ENCODE measurements at places on chromosomes 12 and 14.
A peak's percentile ranks its signal among the peaks of the same experiment; 100 is the strongest.

DNA sequence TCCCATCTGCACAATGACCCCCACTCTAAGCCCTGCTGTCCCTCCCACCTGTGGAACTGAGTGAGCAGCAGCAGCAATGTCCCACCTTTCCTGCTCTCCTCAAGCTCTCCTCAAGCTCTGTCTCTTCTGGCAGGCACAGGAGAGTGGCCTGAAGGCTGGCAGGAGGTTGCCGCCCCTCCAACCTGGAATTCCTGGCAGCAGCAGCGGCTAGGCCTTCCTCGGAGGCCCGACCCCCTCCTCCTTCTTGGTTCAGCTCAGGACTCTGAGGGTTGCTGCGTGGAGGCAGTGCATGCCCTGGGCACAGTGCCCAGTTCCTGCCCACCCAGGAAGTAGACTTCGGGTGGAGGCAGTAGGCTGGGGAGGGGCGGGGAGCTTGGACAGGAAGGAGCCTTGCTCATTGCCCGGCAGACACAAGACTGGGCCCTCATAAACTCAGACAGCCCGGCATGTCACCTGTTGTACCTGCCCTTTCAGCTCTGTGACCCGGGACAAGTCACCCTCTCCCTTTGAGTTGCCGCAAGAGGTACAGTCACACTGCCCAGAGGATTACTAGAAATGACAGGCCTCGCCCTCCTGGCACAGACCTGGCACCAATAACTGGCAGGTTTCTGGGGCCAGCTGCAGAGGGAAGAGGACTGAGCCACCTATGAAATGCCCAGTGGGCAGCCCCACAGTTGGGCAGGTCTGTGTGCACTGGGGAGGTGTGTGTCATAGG is 2.1 kb upstream of the SERPINA1 start:
- no peak for DNase-seq

DNA sequence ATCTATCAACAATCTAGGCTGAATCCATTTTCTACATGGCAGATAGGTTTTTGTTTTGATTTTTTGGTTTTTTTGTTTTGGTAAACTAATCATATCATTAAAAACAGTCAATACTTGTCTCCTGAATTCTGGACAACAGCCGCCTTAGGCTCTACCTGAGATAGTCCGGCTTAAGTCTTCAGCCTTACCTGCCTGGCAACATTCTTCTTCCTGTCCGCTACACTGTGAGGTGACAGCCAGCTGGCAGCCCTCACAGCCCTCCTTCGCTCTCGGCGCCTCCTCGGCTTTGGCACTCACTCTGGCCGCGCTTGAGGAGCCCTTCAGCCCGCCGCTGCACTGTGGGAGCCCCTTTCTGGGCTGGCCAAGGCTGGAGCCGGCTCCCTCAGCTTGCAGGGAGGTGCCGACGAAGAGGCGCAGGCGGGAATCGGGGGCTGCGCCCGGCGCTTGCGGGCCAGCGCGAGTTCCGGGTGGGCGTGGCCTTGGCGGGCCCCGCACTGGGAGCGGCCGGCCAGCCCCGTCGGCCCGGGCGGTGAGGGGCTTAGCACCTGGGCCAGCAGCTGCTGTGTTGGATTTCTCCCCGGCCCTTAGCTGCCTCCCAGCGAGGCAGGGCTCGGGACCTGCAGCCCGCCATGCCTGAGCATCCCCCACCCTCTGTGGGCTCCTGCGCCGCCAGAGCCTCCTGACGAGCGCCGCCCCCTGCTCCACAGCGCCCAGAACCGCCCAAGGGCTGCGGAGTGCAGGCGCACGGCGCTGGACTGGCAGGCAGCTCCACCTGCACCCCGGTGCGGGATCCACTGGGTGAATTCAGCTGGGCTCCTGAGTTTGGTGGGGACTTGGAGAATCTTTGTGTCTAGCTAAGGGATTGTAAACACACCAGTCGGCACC is 49.0 kb downstream of the MDGA2 start:
- no peak for DNase-seq

DNA sequence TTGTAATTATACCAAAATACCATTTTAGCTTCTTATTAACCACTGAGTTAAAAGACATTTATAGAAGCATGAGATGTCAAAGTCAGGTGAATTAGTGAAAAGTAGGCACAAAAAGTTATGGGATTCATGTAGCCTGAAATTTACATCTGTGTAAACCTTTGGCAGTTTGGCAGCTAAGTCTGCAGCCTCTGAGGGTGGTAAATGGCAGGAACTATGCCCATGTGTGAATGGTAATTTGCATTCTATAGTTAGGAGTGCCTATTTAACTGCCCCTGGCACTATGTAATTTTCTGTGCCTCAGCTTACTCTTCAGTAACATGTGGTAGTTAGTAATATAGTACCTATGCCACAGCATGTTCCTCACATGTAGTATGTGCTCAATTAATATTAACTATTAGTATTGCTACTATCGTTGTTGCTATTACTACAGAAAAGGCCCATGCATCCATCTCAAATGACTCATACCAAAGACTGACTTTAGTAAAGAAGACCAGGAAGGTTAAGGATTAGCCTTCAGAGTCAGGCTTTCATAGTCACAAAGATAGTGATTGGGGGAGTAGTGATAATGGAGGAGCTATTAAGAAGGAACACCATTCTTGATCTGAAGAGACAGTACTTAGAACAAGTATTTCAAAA is 258.7 kb upstream of the BTG1 start:
- no peak for DNase-seq

- DNase-seq = no peak
Measured at GRCh38 chr12:89960607-89961394, 252.2 kb upstream of the ATP2B1 start.

DNA sequence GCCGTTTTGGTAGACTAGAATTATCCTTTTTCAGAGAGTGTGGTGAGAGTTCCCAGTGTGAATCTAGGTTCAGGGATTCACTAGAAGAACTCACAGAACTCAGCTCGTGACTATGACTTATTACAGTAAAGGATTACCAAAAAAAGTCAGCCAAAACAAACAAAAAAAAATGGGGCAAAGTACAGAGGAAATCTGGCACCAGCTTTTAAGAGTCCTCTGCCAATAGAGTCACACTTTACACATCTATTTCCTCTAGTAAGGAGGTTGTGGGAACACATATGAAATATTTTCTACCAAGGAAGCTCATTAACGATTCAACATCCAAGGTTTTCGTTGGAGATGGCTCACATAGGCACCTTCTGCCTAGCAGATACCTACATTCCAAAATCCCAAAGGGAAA is 28.2 kb downstream of the TSPAN19 start:
- no peak for DNase-seq

DNA sequence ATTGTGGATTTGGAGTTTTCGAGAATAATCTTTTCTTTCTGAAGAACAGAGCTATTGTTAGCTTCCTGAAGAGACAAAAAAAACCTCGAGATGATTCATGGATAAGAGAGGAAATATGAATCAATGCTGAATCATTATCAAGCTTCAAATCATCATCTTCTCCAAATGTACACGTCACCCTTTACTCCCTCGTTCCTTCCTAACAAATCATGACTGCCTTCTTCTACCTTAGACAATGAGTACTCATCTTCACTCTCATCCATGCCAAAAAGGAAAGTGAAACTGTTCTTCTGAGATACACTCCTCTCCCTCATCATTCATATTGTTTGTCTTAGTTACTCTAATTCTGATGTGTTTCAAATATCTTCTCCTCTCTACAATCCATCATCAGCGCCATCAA is 1115.8 kb upstream of the ATXN7L3B start:
- DNase-seq = no peak

DNA sequence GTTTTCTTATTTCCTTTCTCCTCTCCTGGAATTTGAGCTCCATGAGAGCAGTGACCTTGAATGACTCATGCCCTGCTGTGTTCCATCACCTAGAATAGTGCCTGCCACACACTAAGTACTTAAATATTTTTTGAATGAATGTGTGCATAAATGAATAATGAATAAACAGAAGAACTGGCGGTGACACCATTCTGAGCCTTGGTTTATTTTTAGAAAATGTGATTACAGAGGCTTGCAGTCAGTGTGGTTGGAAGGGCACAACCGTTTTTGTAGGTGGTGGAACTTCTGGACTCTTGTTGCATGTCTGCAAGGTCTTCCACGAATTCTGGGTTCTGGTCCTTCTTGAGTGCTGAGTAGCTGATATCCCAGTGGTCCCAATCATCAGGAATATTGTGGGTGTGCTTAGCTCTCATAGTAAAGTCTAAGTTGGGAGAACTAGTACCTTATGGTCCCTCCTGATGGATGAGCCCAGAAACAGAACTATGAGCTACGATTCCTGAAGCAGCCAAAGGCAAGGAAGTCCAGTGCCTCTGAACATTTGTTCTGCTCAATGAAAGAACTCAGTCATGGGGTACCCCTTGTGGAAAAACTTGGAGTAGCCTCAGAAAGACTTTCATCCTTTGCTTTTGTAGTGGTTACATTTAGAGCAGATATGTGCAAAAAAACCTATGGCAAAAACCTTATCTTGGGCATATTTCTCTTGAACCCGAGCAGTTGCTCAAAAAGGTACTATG is 28.8 kb upstream of the BHLHE41 start:
- no peak for DNase-seq

- peak; percentile 69 for DNase-seq
Measured at GRCh38 chr14:49853572-49854375, 1.2 kb upstream of the NEMF start.

- no peak for DNase-seq
Measured at GRCh38 chr12:39375206-39375808, 67.6 kb downstream of the KIF21A start.

GRCh38 chr14:67251573-67252226 is 10.5 kb downstream of the PALS1 start:
- no peak for DNase-seq

- DNase-seq = no peak
Measured at GRCh38 chr14:22434901-22435550, 154.0 kb downstream of the DAD1 start.

- DNase-seq = no peak
Measured at GRCh38 chr14:22552827-22553076, 36.3 kb downstream of the DAD1 start.

GRCh38 chr12:66674495-66675122 is 4.3 kb downstream of the GRIP1 start:
- no peak for DNase-seq

GRCh38 chr12:7433276-7433822 is 10.6 kb downstream of the CD163L1 start:
- DNase-seq = no peak

DNA sequence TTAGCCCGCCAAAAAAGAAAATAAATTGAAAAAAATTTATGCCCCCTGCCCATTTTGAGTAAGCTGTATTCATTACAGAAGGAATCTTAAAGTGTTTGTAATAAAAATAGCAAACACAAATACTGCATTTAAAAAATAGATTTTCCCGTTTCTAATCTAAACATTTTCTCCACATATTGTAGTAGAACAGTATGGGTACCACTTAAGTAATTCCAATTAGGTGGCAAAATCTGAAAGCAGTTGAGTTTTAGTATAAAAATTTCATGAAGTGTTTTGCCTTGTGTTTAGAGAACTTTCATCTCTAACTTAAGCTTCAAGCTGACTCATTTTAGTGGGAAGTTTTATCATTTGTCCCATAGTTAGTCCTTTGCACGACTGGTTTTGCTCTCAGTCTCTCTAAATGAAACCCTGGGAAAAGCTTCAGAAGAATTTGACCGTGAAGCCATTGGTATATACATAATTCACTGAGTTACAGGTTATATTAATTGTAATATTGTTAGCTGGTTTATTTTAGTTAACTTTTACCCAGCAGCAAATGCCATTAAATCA is 214.6 kb downstream of the ERC1 start:
- no peak for DNase-seq

DNA sequence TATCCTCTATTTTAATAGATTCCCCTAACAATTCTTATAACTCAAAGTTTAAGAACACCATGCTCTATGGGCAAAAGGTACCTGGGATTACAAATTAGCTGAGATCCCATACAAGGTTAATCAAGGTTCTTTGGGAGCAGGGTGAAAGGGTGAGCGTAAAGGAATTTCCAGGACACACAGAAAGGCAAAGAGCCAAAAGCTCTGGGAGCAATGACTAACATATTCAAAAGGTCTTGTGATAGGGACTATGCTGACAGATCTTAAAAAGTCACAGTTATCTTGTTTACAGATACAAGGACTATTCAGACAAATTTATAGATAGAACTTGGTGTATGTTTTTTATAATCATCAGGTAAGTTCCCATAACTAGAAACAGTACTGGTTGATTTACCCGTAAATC is 19.5 kb upstream of the PPFIBP1 start:
- DNase-seq = no peak

DNA sequence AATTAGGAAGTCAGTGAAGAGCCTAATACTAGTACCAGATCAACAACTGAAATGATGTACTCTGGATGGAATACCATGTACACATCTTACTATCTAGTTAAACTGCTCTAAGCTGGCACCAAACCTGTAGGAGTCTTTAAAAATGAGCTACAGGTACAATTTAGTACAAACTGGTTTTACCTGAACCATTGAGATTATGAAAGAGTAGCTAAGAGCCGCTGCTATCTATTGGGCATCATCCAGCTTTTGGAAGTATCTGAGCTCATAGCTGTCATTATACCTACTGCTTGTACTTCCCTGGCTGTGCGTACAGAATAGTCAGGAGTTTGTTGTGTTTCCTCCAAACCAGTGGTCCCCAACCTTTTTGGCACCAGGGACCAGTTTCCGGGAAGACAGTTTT is 12.4 kb downstream of the TBC1D30 start:
- DNase-seq = no peak

DNA sequence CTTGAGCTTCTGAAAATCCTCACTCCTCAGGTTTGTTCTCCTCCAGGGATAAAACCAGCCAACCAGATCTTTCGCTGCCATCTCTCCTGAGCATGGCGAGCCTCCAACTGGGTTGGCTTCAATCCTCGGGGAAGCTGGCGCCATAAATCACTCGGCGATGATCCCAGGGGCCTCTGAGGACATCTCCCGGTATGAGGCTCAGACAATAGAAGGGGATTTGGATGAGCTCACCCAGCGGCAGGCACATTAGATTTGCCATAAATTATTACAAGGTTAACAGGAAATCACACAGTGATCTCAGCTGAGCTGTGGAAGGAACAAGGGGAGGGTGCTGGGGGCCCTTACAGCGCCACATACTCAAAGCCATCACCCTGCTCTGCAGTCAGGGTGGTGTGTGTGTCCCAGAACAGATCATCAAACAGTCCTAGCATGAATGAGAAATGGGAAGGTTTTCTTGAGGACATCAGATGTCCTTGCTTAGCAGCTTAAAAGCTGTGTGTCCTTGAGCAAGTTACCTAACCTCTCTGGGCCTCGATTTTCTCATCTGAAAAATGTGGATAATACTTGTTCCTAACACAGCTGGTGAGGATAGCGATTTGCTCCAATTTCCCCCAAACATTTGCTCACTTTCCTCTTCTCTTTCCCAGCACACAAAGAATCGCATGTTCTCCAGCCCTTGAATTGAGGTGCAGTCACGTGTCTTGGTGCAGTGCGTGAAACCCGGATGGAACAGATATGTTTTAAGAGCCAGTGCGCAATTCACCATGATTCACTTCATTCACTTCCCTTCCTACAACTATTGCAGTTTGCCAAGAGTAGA is 142.8 kb downstream of the SCARB1 start:
- no peak for DNase-seq

Data from T-cell (primary cell).